ENCODE measurements at places on chromosomes 12 and 14.

DNA sequence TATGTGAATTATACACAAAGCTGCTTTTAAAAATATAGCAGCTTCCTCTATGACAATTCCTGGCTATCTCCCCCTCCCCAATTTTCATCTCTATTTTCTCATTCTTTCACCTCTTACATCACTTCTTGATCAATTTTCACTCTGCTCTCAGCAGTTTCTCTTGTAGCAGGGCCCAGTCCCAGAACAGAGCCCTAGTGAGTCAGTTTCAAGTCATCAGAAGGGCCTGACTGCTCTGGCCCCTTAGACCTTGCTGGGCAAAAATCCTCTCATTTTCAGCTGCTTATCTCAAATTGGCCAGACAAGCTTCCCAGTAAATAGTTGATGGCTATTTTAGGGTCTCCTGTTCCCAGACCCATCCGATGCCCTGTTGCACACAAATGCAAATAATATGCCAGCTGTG lies 101.4 kb downstream of the TTC7B start:
- DNase-seq, result peak; percentile 8

DNA sequence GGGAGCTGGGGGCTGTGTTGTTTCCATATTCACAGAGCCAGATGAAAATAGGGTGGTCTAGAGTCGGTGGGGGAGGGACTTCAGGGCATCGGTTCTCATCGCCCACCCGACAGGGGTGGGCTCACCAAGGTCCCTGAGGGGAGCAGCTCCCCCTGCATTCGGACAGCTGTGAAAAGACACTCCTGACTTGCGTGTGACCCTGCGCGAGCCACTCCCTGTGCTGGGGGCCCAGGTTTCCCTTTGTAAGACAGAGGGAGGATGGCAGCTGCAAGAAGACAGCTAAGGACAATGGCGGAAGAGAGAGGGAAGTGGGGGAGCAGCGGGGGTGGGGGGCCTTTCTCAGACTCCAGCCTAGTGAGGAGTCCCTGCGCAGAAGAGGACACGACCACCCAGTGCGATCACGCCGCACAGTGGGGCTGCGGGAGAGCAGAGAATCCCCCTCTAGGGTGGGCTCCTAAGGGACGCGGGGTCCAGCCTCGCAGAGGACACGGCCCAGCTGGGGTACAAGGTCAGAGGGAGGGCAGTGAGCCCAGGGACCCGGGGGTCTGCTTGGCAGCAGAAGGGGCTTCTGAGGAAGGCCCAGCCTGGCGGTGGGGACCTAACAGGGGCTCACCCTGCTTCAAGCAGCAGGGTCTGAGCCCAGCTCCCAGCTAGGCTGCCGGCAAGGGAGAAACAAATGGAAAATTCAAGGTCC lies 326.9 kb upstream of the DIO3 start:
- DNase-seq, result no peak

- DNase-seq, result no peak
Observed at GRCh38 chr14:68898248-68899032, 80.7 kb downstream of the ACTN1 start.

DNA sequence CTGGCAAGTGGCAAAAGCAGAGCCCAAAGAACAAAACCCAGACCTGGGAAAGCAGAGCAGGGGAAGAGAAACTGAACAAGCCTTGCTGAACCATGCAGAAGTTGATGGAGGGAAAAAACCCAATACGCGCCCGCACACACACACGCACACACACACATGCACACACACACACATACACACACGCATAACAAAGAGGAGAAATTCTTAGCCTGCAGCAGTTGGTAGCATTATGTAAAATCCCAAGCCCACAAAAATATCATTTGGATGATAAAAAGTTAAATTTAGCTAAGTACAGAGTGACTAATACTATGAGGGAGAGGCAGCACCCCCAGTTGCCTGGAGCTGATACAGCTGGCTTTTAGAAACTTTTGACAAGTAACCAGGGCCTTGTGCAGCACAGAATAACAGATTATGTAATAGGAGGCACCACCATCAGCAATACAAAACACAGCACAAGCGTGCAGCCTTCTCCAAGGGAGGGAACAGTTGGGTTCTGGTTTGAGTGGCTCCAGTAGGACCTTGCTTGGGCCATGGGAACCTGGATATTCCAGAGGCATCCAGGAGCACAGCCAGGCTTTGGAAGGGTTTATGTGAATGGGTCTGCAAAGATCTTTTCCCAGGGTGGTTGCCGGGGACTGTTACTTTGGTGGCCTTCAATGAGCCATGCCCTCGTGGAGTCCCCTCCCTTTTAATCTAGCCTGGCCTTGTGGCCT lies 35.3 kb downstream of the PITPNM2 start:
- DNase-seq, result peak; percentile 96

- no peak for DNase-seq
Observed at GRCh38 chr14:103232031-103232808, 101.8 kb upstream of the EIF5 start.

- peak; percentile 22 for DNase-seq
Observed at GRCh38 chr12:1182069-1182468, 191.0 kb downstream of the ERC1 start.

DNA sequence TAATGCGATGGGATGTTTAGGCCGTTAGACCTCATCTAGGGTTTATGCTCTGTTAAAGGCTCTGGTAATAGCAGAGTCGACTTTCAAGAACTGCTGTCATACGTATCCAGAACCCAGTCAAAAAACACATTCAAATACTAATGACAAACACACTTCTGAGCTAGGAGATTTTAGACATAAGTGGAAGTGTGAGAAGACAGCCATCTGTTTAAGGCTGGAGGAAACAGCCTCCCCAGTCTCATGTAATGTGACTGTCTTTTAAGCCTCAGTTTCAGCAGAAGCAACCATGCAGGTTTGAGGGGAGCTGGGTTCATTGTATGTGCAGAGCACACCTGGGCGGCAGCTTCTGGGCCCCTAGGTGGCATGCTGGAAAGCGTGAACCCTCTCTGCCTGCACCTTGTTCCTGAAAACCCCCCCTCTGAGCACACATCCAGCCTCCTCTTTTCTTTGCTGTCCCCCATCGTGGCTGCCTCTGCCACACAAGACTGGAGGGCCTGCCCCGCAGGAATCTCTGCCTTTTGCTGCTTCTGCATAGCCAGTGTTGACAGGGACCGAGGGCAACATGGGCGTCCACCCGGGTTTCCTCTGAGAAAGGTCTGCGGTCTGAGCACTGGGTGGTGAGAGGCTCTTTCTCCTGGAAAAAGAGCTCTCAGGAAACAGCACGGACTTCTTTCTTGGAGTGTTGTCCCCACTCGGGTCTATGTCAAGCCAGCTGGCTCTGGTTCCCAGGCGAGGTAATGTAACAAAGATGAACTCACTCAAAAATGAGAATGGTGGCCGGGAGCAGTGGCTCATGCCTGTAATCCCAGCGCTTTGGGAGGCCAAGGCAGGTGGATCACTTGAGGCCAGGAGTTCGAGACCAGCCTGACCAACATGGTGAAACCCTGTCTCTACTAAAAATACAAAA lies 11.6 kb downstream of the WNT5B start:
- no peak for DNase-seq

GRCh38 chr14:59187802-59188460 lies 536 bp upstream of the DAAM1 start:
- DNase-seq, result peak; percentile 11

- no peak for DNase-seq
Observed at GRCh38 chr14:74551431-74552371, 58.1 kb downstream of the ISCA2 start.

GRCh38 chr12:112973011-112973735 lies 5.1 kb upstream of the OAS2 start:
- DNase-seq, result no peak

DNA sequence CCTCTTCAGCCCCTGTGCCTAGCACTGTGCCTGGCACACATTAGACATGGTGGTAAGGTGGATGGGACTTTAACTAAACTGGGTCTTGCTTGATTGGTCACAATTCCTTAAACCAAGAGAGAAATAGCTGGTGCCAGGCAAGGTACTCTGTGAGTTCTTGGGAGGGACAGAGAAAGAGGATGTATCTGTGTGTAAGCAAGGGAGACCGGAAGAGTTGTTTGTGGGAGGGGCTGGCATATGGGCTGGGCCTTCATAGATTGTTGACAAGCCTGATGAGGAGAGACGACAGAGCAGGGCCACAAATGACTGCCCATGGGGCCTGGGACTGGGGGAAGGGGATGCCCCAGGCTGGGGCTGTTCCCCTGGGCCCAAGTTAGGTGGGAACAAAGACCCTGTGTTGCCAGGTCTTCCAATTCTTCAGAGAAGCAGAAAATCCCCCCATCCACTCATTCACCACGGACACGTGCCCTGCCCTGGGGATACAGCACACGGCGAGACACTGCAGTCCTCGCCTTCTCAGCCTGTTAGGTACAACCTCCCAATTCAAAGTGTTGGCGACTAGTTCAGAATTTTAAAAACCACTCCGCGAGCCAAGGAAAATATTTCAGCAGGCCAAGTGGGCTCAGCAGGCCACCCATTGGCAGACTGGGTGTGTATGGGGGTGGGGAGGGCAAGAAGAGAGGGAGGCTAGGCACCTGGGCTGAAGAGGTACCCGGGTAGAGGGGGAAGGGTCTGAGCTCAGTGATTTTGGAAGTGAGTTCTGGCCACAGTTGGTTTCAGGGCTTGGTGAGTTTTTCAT lies 11.4 kb upstream of the CYP46A1 start:
- no peak for DNase-seq

- no peak for DNase-seq
Observed at GRCh38 chr12:121248622-121249021, 38.7 kb downstream of the P2RX4 start.

- peak; percentile 61 for DNase-seq
Observed at GRCh38 chr12:49698619-49699545, 8.3 kb downstream of the FMNL3 start.

DNA sequence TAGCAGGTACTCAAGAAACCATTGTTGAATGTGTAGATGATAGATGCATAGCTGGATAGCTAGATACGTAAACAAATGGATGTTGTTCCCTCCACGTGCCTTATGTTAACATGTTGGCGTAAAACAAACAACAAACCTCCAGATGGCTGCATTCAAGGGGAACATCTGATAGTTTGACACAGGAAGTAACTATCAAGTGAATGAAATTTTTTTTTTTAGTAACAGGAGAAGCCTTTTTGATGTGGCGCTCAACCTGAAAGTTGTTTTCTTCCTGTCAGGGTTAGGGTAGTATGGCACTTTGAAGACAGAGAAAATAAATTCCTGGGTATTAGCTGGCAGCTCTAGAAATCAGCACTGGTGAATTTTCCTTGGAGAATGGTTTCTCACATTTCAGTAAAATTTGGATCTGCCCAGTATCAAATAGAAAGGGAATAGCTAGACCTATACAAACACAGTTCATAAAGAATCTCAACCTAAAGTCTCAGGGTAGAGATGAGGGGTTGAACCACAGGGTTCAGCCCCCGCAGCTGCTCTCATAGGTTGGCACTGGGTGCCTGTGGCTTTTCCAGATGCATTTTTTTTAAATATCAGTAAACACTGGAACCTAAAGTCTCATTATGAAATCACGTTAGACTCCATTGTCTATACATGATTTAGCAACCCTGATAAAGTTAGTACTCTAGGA lies 18.8 kb upstream of the RAP1B start:
- DNase-seq, result no peak

GRCh38 chr12:121442028-121442948 lies 42.4 kb downstream of the RNF34 start:
- no peak for DNase-seq

DNA sequence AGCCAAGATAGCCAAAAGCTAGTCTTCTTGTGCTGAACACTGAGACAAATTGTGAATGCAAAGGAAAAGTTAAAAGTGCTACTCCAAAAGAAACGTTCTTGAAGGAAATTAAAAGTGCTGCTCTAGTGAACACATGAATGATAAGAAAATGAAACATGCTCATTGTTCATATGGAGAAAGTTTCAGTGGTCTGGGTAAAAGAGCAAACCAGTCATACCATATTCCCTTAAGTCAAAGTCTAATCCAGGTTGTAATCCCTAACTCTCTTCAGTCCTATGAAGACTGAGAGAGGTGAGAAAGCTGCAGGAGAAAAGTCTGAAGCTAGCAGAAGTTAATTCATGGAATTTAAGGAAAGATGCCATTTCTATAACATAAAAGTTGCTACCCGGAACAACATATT lies 121.5 kb downstream of the MNAT1 start:
- DNase-seq, result no peak

GRCh38 chr14:23402296-23403138 lies 5.6 kb downstream of the MYH6 start:
- DNase-seq, result no peak

DNA sequence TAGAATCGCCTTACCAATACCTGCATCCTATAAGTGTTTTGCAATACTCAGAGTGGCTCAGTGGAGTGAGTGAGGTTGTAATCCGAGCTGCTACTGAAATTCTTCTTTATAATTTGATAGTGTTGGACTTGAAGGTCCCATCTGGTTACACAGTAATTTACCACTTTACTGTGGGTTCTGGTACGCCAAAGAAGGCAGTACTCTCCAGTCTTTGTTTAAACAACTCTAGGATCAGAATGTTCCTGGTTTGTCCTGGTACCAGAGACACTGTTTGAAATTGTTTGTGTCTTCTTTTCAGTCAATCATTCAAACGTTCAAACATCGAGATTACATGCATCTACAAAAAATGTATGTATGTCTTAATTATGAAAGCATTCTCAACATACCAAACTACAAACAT lies 51.3 kb upstream of the AMN1 start:
- DNase-seq, result no peak

- DNase-seq, result no peak
Observed at GRCh38 chr14:104935026-104935650, 10.5 kb downstream of the PLD4 start.

- DNase-seq, result no peak
Observed at GRCh38 chr12:1575408-1576401, 18.7 kb downstream of the FBXL14 start.

DNA sequence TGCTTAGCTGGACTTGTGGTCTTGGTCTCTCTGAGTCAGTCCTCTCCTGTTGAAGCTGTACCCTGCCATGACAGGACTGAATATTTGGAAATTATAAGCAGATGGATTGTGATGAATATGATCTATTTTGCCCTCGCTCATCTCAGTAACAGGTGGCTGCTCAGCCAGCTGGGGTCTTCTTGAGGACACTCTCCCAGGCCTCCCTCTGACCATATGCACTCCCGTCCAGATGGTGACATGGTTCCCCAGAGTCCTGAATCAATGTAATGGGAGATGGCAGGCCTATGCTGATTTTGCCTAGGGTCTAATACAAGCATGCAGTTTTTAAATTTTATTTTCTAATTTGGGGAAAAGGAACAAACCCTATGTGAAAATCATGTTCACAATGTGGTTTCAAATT lies 63.1 kb upstream of the TRHDE start:
- DNase-seq, result no peak

- DNase-seq, result no peak
Observed at GRCh38 chr14:25026476-25027137, 23.3 kb downstream of the STXBP6 start.

DNA sequence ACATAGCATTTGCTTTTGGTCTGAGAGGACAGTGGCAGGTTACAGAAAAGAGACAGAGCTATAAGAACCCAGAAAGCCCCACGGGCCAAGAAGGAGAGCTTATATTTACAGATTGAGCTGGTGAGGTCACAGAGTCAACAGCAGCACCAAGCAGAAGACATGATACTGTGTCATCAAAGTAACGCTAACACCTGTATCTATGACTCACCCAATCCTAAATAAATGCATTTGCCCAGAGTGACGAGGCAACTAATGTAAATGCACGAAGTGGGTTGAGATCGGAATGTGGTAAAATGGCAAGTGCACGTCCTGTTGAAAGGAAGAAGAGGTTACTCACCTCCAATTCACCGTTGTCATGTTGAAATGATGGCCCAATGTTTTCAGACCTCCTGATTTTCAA lies 6.7 kb upstream of the CD163L1 start:
- no peak for DNase-seq
